ENCODE measurements at places on chromosomes 3 and 15.

GRCh38 chr3:35263477-35263876, 375.8 kb upstream of the ARPP21 start:
- no peak overlapping the region for H3K27ac ChIP-seq
- no peaks in the 10 kb centered on the region for H3K36me3 ChIP-seq
- no peak for DNase-seq

- H3K4me3 ChIP-seq = no peak overlapping the region
- no peaks in the 10 kb centered on the region for H3K36me3 ChIP-seq
- H3K4me1 ChIP-seq = no peaks in the 10 kb centered on the region
- no peak for DNase-seq
- H3K27ac ChIP-seq = no peak overlapping the region
These were observed 176.5 kb upstream of the KCNMB2 start for GRCh38 chr3:178359728-178360127.

DNA sequence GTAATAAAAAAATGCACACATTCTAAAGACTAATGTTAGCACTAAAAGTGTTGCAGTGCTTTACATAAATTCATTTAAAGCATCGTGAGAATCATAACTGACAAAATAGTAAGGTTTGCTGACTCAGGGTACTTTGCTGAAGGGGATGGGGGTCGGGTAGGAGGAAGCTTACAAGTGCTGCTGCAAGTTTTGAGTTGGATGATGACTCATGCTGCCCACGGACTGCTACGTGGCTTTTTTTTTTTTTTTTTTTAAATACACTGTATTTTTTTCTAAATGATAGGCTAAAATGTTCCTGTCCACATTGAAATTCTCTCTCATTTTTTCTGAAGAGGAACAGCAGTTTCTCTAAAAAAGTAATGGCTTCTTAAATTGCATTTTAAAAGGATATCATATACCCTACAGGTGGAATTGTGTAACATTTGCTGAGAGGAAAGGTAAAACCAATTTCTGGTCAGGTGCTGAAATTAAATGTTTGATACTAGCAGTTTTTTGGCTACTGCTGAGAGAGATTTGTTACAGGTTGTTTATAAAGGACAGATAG, 2.2 kb downstream of the MAPK6 start:
- DNase-seq = peak; percentile 88
- H3K4me1 ChIP-seq = peaks cover 18% of the 10 kb centered on the region
- no peak overlapping the region for H3K27ac ChIP-seq
- H3K27me3 ChIP-seq = no peaks in the 10 kb centered on the region
- H3K36me3 ChIP-seq = peaks cover 3% of the 10 kb centered on the region

DNA sequence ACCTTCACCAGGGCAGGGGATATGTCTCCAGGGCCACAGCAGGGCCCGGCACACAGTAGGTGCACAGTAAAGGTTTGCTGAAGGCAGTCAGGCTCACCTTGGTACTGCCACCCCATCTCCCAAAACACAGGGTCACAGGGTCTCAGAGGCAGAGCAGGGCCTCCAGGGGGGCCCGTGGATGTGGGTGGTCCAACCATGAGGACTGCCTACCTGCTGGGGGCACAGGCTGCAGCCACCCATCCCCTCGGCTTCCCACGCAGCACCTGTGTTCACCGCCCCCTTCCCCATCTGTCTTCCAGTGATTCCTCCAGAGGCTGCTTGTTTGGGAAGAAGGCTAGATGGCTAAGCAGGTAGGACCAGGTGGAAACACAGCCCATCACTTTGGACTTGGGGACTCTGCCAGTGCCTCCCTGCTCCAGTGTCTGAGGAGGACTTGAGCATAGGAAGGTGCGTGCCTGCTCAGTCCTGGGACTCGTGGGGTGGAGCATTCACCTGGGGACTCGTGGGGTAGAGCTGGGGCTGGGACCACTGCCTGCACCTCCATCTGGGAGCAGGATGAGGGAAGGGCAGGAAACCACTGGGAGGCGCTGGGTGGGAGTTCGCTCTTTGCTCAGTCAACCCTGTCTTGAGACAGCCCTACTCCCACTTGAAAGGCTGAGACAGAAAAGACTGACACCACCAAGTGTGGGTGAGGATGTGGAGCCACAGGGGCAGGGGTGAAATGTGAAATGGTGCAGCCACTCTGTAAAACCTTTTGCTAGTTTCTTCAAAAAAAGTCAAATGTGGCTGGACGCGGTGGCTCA, 18.8 kb upstream of the PLXND1 start:
- no peaks in the 10 kb centered on the region for H3K36me3 ChIP-seq
- no peak overlapping the region for H3K27ac ChIP-seq
- peaks cover 28% of the 10 kb centered on the region for H3K4me1 ChIP-seq
- no peak overlapping the region for H3K4me3 ChIP-seq
- no peaks in the 10 kb centered on the region for H3K27me3 ChIP-seq

DNA sequence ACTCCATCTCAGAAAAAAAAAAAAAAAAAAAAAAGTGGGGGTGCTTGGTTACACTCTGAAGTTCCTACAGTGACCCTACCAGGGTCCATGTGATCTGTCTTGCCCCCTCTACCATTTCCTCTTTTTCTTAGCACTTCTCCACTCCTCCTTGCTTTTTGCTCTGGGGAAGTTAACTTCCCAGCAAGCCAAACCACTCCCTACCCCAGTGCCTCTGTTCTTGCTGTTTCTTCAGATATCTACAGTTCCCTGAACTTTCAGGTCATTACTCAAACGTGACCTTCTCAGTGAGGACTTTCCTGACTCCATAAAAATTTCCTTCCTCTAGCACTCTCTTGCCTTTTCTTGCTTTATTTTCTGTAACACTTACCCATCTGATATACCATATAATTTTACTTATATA, 61.1 kb upstream of the GCNT3 start:
- H3K27ac ChIP-seq = no peak overlapping the region

GRCh38 chr15:74961616-74962015, 5.0 kb upstream of the RPP25 start:
- peaks cover 37% of the 10 kb centered on the region for H3K27me3 ChIP-seq
- no peak overlapping the region for H3K4me3 ChIP-seq
- no peak overlapping the region for H3K27ac ChIP-seq
- no peak for DNase-seq
- H3K4me1 ChIP-seq = peaks cover 27% of the 10 kb centered on the region
- H3K36me3 ChIP-seq = no peaks in the 10 kb centered on the region

DNA sequence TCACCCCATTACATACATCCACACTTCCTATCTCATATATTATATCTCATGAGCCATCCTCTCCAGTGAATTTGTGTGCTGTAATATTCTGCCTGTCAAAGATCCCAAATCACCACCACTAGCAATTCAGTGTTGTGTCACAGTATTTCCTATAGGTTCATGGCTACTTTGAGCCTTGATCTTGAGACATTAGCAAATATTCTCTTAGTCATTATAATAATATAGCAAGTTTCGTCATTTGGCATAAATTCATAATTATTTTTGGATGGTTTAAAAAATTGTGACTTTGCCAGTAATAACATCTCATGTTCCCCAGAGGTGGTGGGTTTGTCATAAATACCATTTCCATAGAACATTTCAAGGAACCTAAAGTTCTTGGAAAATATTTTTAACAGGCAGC, 47.7 kb downstream of the CMSS1 start:
- H3K27ac ChIP-seq = no peak overlapping the region
- no peaks in the 10 kb centered on the region for H3K36me3 ChIP-seq
- peaks cover 6% of the 10 kb centered on the region for H3K4me1 ChIP-seq
- no peaks in the 10 kb centered on the region for H3K27me3 ChIP-seq
- no peak overlapping the region for H3K4me3 ChIP-seq
- DNase-seq = no peak

- no peaks in the 10 kb centered on the region for H3K36me3 ChIP-seq
- no peak overlapping the region for H3K27ac ChIP-seq
- no peaks in the 10 kb centered on the region for H3K27me3 ChIP-seq
- no peak overlapping the region for H3K4me3 ChIP-seq
- no peak for DNase-seq
These were observed 240.5 kb upstream of the UBE2E1 start for GRCh38 chr3:23565041-23565775.

DNA sequence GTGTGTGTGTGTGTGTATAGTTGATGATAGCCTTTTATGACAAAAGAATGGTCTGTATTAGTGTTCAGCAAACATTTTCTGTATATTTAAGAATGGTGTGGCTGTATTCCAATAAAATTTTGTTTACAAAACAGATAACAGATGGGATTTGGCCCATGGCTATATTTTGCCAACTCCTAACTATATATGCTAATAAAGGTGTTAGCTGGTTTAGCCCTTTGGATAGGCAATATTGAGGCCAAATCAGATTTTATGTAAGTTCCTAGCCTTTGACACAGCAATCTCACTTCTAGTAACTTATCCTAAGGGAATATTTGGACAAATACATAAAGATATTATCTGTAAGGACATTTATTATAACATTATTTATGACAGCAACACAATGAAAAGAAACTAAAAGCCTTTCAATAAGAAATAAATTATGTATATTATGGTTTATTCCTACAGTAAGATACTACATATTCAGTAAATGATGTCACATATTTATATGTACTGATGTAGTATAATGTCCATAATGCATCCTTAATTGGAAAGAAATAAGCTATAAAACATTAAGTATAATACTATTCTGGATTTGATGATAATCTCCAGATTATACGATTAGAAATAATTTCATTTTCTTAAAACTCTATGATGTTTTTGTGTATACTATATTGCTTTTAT, 264.0 kb downstream of the RBMS3 start:
- H3K4me3 ChIP-seq = no peak overlapping the region
- no peak for DNase-seq
- H3K27me3 ChIP-seq = no peaks in the 10 kb centered on the region
- no peaks in the 10 kb centered on the region for H3K36me3 ChIP-seq
- H3K27ac ChIP-seq = no peak overlapping the region

- no peak for DNase-seq
- H3K27ac ChIP-seq = no peak overlapping the region
- no peak overlapping the region for H3K4me3 ChIP-seq
- no peaks in the 10 kb centered on the region for H3K4me1 ChIP-seq
These were observed 35.5 kb downstream of the ATP8B4 start for GRCh38 chr15:50083424-50084025.

GRCh38 chr15:39426552-39427532, 154.0 kb upstream of the THBS1 start:
- H3K4me1 ChIP-seq = peaks cover 16% of the 10 kb centered on the region
- peak overlapping the region; percentile 32 for H3K4me3 ChIP-seq
- peak; percentile 80 for DNase-seq
- no peaks in the 10 kb centered on the region for H3K36me3 ChIP-seq

- H3K4me3 ChIP-seq = no peak overlapping the region
- no peak for DNase-seq
These were observed 133.4 kb upstream of the WNT5A start for GRCh38 chr3:55620351-55621025.

DNA sequence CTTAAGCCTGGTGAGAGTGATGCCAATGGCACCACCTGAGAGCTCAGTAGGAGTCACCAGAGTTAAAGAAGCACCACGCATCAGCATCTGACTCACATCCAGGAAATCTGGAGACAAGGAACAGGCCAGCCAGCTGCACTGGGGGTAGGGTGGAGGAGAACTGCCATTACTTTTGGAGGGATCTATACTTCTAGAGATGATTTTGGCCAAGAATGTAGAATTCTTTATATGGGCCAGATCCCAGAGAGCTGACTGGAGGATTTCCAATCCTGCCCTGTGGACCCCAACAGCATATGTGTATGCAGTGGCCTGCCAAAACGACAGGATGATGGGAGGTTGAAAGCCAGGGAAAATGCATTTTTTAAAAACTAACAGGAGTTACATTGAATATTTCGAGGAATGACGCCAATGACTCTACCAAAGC, 29.8 kb downstream of the CCR3 start:
- H3K4me3 ChIP-seq = no peak overlapping the region
- no peak overlapping the region for H3K27ac ChIP-seq
- peaks cover 24% of the 10 kb centered on the region for H3K4me1 ChIP-seq
- no peak for DNase-seq
- no peaks in the 10 kb centered on the region for H3K27me3 ChIP-seq

DNA sequence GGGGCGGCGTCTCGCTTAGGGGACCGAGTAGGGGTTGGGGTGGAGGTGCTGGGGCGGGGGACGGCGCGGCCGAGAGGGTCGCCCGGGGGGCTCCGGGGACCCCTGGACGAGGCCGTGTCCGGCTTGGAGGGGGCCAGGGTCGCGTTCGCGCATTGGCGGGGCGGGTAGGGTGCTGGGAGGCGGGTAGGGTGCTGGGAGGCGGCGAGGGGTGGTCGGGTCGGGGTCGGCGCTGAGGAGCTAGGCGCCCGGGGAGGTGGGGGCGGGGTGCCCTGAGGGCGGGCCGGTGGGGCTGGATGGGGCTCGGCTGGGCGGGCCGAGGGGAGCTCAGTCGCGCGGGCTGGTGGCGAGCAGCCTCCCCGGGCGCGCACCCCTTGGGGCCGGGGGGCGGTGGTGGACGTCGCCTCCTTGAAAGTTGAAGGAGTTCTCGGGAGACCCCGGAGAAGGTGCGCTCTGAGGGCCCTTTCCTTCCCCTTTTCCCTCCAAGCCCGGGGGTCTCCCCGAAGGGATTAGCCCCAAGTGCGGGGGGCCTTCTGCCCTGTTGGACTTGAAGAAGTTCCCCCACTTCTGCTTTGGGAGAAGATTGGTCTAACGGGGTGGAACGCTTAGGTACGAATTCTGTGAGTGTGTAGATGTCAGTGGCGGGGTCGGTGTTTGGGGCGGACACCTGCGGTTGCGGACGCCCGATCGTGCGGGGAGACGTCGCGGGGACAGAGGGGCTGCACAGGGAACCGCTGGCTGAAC, 543 bp downstream of the MEF2A start:
- no peak for DNase-seq
- no peaks in the 10 kb centered on the region for H3K27me3 ChIP-seq
- no peaks in the 10 kb centered on the region for H3K36me3 ChIP-seq
- peak overlapping the region; percentile 97 for H3K4me3 ChIP-seq
- H3K27ac ChIP-seq = peak overlapping the region; percentile 86

DNA sequence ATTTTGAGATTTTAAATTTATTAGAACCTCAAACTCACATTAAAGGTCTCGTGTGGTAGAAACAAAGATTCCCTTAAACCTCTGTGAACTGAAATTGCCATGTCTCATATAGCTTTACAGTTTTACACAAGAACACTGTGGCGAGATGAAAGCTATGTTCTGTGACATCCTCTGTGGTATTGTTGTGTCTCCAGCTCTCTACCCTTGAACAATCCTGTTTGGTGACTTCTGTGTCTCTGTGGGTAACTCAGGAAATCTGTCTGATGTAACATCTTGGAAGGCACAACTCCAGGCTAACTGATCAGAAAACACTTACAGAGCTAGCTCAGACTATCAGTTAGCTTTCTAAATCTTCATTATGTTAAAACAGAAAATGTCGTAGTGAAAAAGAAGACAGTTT, 318.8 kb upstream of the GBE1 start:
- no peaks in the 10 kb centered on the region for H3K27me3 ChIP-seq
- H3K36me3 ChIP-seq = no peaks in the 10 kb centered on the region
- no peak overlapping the region for H3K4me3 ChIP-seq
- no peaks in the 10 kb centered on the region for H3K4me1 ChIP-seq

All from CD4-positive, alpha-beta T cell (primary cell).